AML-193 (cell line): ENCODE measurements at places on chromosomes 4 and X.

DNA sequence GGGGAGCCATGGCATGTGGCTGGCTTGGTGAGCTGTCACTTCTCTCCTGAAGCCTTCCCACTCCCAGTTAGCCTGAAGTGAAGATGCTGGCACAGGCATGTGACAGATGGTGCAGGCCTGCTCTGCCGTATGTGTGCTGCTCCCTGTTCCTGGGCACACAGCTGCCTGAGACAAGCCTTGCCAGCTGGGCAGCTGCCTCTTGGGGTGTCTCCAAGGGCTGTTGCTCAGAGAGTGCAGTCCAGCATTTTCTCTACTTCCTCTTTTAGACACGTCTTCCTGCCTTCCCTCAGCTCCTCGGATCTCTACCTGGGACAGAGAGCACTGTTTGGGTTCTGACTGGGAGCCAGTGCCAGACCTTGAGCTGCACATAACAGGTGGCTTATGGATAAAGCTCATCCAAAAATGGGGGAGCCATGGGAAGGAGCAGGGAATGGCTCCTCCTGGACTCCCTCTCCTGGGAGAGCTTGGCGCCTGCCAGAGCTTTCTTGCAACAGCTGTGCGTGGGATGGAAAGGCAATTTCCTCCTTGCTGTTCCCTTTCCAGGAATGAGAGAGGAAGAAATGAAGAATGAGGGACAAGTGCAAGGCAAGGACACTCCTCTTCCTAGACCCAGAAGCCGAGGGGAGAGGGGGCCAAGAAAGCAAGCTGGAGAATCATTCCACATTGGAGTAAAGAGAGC, 132.9 kb downstream of the MSL3 start:
- no peak for DNase-seq

- no peak for DNase-seq
Observed at GRCh38 chr4:162683659-162684370, 482.9 kb downstream of the NAF1 start.

DNA sequence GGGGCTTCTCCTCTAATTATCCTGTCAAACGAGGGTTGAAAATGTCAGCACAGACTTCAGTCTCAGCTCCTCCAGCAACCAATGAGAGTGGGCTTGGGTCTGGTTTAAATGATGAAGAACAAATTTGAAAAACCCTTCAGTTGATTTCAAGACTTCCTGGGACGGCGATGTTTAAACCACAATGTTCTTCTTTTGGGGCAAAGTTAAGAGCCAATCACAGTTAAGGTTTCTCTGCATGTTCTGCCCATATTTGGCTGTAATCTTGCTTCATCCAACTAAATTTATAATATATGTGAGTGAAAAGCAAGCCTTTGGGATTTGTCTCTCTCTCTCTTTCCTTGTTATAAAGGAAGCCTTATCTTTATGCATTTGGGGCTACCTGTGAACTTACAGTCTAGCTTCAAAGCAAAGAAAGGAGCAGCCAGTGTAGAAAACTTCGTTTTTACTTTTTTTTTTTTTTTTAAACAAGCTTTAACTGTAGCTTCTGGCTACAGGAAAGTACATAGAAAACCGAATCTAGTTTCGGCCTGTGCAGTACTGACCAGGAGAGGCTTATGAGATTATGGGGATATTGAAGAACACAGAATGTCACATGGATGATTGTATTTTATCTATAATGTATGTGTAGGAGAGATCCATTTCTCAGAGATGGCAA, 46.8 kb upstream of the FAM9C start:
- DNase-seq, result peak; percentile 83

DNA sequence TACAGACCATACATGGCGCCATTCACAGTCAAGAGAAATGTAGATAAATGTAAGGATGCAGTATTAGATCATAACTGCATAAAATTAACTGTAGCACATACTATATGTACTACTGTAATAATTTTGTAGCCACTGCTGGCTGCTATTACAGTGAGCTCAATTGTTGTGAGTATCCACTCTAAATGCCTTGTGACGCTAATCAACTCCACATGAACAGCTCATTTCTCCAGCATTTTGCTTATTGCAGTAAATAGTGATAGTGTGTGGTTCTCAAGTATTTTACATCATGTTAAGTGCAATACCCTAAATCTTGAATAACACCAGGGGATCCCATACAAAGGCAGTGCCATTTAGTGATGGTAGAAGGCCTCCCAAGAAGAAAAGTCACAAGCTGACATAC, 21.2 kb downstream of the FGFBP1 start:
- DNase-seq, result no peak

- DNase-seq, result no peak
Observed at GRCh38 chr4:1239950-1240307, 9.0 kb downstream of the CTBP1 start.

- DNase-seq, result no peak
Observed at GRCh38 chrX:45771560-45772340, 571.1 kb upstream of the DIPK2B start.

GRCh38 chr4:124155239-124155638, 557.3 kb downstream of the ANKRD50 start:
- DNase-seq, result no peak

DNA sequence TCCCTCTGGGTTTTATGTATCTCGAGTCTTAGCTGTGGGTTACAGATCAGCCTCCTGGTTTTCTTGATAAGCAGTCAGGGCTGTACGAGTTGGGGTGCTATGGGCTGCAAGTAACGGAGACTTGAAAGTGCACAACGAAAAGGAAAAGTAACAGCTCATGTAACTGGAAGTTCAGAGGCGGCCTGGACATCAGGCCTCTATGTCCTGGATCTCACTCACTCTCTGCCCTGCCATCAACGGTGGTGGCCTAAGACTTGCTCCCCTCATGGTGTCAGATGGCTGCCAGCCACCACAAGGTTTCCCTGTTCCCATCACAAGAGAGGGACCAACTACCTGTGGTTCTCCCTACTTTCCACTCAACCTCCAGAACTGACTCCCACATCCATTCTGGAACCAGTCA, 4.8 kb downstream of the PPP2R2C start:
- DNase-seq, result no peak

DNA sequence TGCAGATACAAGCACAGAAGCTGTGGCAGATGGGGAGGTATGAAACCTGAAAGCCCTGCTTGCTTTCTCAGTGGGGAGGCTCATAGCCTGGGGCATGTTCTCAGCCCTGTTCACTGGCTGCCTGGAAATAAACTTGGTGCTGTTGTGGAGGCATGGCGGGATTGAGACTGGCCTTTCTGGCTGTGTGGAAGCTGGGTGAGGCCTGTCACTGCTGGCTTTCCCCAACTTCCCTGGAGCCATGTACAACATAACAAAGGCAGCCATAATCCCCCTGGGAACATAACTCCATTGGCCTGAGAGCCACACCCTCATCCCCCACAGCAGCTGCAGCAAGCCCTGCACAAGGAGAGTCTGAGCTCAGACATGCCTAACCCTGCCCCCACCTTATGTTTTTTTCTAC, 237.7 kb upstream of the TLL1 start:
- DNase-seq, result no peak
